ENCODE measurements at places on chromosomes 7 and 10. TPM values are rescaled to one million over a fixed set of nuclear protein-coding genes. Genes with fewer than 3 reads are reported as not detected.

Gene CEP41
- 16.5 TPM for total RNA-seq

Gene IL6
- total RNA-seq = 0.16 TPM

Gene SMNDC1
- 7.0 TPM for total RNA-seq

Gene UCMA
- not detected for total RNA-seq

Gene PTF1A
- not detected for total RNA-seq

Gene IFIT1
- 3.2 TPM for total RNA-seq

Gene TUBB8
- not detected for total RNA-seq

Gene ESYT2
- 61.6 TPM for total RNA-seq

Gene CNNM1
- not detected for total RNA-seq

Gene FAM131B
- 7.0 TPM for total RNA-seq

Gene OR13A1
- total RNA-seq = not detected

Gene ABCB4
- 1.1 TPM for total RNA-seq

Gene GPR15LG
- not detected for total RNA-seq

Gene NEUROG3
- not detected for total RNA-seq

Gene PIP
- not detected for total RNA-seq

Gene CHAT
- total RNA-seq = not detected

Gene NKX1-2
- 0.05 TPM for total RNA-seq

Gene DYDC2
- 0.53 TPM for total RNA-seq

Gene FLNC
- 38.6 TPM for total RNA-seq

Gene MOGAT3
- total RNA-seq = not detected

Gene GRM3
- total RNA-seq = not detected

Gene PLCE1
- total RNA-seq = 2.8 TPM

Gene MXI1
- total RNA-seq = 18.5 TPM

Gene GNG11
- 22.9 TPM for total RNA-seq

Gene C10orf53
- total RNA-seq = not detected

Gene PROSER2
- 33.1 TPM for total RNA-seq

Gene CAV1
- 437 TPM for total RNA-seq

Gene NKX2-3
- total RNA-seq = not detected

Gene HYAL4
- not detected for total RNA-seq

Gene GRM8
- total RNA-seq = 0.27 TPM

Gene PRF1
- total RNA-seq = not detected

Gene CBX3
- total RNA-seq = 201 TPM

Gene LRRC17
- total RNA-seq = 20.8 TPM

All from HT1080 (cell line).